ENCODE measurements at places on chromosomes 7 and 10. TPM values are rescaled to one million over a fixed set of nuclear protein-coding genes. Genes with fewer than 3 reads are reported as not detected.

- H3K36me3 ChIP-seq = no peaks in the 10 kb centered on the region
- no peaks in the 10 kb centered on the region for H3K27me3 ChIP-seq
- H3K27ac ChIP-seq = no peak overlapping the region
Measured at GRCh38 chr7:150744041-150744656, 6.9 kb downstream of the GIMAP5 start.

DNA sequence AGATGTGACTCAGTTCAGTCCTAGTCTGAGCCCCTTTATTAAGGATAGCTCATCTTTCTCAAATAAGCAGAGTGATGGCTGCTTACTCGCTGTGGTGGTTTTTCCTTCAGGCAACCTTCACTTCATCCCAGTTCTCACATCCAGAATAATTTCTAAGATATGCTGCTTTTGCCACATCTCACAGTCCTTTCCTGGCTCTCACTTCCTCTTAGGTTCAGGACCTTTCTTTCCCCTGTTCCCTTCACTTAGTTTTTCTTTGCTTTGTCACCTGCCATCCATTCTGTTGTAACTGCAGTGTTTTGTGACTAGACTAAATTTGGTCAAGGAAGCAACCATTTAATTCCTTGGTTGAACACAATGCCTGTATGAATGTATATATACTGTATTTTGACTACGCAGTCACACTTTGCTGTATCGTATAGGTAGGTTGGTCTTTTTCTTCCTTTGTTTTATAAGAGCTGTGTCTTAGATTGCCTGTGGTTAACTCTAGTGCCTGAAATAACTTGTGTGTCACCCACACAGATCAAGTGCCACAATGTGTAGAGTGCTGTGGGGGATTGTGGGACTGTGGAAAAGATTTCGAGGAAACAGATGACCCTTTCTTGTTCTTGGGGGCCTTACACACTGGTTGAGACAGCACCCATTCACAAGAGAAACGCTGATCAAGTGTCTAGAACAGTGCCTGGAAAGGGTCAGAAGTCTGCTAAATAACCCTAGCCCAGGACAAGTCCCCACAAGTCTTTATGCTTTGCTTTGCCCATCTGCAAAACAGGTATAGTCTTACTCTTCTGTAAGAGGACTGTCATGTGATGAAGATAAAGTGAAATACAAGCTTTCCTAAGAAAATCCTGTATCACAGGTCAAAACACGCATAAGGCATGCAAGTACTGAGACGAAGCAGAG is 2.6 kb downstream of the ZNF655 start:
- no peak for DNase-seq
- H3K4me1 ChIP-seq = peaks cover 46% of the 10 kb centered on the region
- H3K27me3 ChIP-seq = no peaks in the 10 kb centered on the region

GRCh38 chr7:120091807-120092206 is 181.2 kb upstream of the KCND2 start:
- no peaks in the 10 kb centered on the region for H3K4me1 ChIP-seq
- H3K27ac ChIP-seq = no peak overlapping the region
- no peaks in the 10 kb centered on the region for H3K36me3 ChIP-seq
- no peak for DNase-seq

DNA sequence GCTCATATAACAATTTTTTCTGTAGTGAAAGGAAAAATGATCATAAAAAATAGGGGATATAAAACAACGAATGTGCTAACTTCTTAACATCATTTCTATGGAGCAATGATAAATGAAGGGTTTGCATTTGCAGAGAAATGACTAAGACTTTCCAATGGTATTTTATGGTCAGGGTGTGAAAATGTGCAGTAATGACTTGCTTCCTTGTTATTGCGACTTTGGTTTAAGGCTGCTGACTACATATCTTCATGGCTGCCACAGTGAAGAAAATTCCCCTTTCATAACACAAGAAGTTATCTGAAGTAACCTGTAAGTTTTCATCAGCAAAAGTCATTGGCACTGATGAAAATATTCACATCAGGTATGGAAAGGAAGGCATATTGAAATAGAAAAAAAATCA is 166.1 kb upstream of the NRG3 start:
- no peak overlapping the region for H3K27ac ChIP-seq

GRCh38 chr7:24049296-24049695 is 234.7 kb upstream of the NPY start:
- no peaks in the 10 kb centered on the region for H3K4me1 ChIP-seq
- DNase-seq = no peak

DNA sequence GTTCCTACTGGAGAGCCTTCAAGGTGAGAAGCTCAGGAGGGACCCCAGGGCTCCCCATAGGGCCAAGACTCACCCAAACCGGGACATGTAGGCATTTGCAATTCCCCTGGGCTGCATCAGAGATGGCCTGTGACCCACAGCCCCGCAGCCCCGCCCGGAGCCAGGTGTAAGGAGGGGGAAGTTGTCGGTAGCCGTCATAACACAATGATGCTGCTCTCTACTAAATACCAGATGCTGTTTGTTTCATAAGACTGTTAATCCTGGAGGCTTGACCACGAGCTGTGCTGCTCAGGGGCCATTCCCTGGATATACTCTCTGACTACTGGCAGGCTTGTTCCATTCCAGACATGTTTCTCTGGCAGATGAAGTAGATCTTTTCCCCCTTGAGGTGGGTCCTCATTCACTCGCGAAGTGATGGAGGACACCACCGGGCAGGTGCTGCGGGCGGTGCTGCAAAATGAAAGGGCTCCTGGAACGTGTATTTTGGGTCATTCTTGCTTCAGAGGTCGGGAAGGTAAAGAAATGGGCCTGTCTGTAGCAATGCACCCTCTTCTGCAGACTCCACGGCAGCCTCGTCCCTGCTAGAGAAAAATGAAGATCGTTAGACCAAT is 61.1 kb downstream of the MKI67 start:
- peaks cover 17% of the 10 kb centered on the region for H3K36me3 ChIP-seq
- peak; percentile 84 for DNase-seq
- peaks cover 6% of the 10 kb centered on the region for H3K27me3 ChIP-seq
- peaks cover 7% of the 10 kb centered on the region for H3K4me1 ChIP-seq
- peak overlapping the region; percentile 72 for H3K27ac ChIP-seq

DNA sequence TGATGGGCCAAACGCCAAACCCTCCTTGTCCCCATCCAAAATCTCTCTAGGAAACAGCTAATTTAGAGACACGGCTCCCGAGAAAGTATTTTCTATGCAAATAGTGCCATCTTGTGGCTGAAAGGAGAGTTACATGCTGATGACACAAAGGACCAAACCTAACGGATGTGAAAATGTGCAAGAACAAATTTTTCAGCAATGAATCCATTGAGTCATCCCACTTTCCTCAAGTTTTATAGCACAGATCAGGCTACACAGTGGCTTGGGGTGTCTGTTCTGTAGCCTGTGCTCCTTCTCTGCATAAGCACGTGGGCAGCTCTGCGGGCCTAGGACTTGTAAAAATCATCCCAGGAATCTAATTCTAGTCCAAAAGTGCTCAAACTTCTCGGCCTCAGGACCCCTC is 154.8 kb upstream of the PRR15 start:
- H3K4me3 ChIP-seq = no peak overlapping the region
- H3K36me3 ChIP-seq = no peaks in the 10 kb centered on the region
- no peaks in the 10 kb centered on the region for H3K27me3 ChIP-seq
- H3K27ac ChIP-seq = no peak overlapping the region
- no peaks in the 10 kb centered on the region for H3K4me1 ChIP-seq

GRCh38 chr10:6124666-6125065 is 35.8 kb downstream of the RBM17 start:
- H3K4me1 ChIP-seq = peaks cover 17% of the 10 kb centered on the region
- peak overlapping the region; percentile 56 for H3K27ac ChIP-seq
- peak; percentile 77 for DNase-seq
- no peaks in the 10 kb centered on the region for H3K36me3 ChIP-seq
- H3K27me3 ChIP-seq = no peaks in the 10 kb centered on the region

The CCDC6 gene
- 19.4 TPM for polyA plus RNA-seq

Measured in sigmoid colon (tissue), 7 donors.